Stimulated activated CD4-positive, alpha-beta T cell treated with anti-CD3 and anti-CD28 coated beads, Interleukin-1b, Interleukin-23, amount 100 ng/mL, for 48 hours (primary cell): ENCODE measurements at places on chromosomes 4 and X.

DNA sequence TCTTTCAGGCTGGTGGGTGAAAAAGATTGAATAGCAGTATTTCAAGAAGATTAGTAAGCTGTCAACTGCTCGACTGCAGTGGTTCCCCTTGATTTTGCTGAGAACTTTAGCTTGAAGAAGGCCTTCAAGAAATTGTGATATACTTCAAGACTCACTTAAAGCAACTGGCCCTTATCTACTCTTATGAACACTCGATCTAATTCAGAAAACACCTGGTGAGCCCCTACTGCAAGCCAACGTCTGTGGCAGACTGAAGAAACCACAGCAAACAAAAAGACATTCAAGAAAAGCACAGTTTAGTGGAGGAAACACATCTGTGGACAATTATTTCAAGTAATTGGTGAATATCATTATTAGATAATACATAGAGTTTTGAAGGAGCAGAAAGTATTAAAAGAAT lies 119.0 kb downstream of the INPP4B start:
- DNase-seq, result no peak

DNA sequence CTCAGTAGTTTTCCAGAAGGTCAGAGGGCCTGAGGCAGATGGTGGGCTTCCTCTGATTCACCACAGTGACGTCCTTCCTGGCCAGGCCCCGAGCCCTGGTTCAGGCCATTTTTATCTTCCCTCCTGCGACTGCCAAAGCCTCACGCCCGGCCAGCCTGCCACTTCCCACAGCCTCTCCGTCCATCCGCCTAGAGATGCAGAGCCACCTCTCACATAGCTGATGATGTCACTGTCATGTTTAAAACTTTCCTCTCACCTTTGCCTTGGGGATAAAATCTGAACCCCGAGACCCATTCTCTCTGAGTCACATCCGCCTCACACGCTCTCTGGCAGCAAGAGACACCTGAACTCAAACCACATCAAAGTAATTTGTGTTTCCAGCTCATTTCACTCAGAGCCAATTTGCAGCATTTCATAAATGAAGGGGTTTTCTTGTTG lies 175.3 kb downstream of the QDPR start:
- DNase-seq, result peak; percentile 85

DNA sequence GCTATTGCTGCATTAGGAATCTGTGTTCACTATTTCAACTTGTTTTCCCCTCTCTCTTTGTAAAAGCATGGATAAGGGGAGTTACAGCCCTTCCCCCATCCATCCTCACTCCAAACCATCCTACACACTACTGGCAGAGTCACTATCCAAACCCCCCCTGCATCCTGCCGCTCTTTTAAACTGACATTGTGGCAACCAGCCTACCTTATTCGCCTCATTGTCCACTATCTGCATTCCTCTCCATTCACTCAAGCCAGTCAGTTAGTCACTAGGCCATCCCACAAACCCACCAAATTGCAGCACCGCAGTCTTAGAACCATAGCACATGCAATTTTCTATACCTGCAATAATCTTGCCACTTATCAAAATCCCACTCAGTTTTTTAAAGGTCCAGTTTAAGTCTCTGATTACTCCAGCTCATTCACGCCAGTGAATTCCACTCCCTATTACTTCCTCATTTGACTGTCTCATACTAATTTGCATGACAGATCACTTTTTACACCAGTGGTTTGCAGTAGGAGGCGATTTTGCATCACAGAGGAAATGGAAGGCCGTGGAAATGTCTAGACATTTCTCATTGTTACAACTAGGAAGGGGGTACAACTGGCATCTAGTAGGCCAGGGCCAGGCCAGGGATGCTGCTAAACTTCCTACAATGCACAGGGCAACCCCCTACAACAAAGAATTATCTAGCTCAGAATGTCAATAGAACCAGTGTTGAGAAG lies 181.8 kb downstream of the HS6ST2 start:
- no peak for DNase-seq

DNA sequence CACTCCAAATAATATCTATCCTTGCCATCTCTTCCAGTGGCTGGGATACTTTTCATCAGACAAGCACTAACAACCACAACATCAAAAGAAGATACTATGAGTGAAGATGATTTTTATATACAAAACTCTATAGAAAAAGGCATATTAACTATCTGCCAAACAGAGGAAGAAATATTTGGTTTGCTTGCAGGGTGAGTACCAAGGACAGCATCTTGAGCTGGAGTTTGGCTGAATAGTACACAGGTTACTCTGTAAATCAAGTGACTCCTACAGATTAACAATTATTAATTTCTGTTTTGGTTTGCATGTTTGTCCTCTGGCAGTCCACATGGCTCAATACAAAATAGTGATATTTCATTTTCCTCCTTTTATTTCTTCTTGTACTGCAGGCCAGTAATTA lies 248.0 kb downstream of the RBMX2 start:
- DNase-seq, result no peak

- no peak for DNase-seq
These were observed 915 bp downstream of the CPZ start for GRCh38 chr4:8593264-8594096.

- DNase-seq, result no peak
These were observed 107.8 kb upstream of the FMR1 start for GRCh38 chrX:147803948-147804347.

DNA sequence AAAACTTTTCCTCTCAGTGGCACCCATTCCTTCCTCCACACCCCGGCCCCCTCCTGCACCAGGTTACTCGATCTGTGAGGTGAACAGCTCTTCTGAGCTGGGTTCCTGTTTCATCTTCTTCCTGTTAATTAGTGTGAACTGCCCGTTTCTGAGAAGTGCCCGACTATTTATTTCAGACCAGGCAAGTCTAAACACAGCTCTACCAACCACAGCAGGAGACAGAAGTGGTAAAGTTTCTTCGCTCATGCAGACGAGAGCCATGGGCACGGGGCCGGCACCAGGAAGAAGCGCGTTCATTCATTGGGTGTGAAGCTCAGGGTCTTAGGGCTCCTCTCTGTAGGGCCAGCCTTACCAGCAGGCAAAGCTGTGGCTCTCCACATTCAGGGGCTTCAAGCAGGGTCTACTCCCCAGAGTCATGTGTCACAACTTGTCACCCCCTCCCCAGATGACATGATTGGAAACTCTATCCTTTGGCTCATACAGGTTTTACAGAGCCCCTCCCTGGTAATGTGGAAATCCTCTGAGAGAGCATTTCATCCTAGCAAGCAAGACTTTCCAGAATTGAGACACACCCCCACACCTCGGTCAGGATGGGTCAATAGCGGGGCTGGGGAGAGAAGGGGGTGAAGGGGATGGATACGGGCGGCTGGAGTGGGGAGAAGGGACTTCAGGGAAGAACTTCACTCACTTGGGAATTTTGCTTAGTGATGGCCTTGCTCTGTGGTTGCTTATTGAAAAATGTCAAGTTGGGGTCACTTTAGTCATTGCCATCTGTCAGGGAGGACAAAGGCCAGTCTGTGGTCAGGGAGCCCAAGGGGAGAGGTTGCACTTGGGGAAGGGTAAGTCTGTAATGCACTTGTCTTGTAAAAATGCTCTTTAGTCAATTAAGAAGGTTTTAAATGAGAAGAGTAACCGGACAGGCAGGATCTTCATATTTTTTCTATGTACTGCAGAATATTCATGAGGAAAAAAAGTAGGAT lies 121.6 kb upstream of the TRIM2 start:
- no peak for DNase-seq

DNA sequence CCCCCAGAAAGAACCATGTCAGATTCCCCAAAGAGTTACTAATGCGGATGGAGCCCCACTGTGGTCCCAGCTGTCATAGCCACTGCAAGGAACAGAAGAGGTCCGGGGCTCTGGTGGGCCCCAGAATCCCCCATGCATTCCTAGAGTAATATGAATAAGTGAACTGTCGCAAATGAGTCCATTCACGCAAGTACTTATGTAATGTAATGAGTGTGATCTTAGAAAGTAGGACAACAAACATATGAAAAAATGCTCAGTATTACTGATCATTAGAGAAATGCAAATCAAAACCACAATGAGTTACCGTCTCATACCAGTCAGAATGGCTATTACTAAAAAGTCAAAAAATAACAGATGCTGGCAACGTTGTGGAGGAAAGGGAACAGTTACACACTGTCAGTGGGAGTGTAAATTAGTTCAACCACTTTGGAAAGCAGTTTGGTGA lies 141.5 kb upstream of the RBPJ start:
- DNase-seq, result peak; percentile 56

DNA sequence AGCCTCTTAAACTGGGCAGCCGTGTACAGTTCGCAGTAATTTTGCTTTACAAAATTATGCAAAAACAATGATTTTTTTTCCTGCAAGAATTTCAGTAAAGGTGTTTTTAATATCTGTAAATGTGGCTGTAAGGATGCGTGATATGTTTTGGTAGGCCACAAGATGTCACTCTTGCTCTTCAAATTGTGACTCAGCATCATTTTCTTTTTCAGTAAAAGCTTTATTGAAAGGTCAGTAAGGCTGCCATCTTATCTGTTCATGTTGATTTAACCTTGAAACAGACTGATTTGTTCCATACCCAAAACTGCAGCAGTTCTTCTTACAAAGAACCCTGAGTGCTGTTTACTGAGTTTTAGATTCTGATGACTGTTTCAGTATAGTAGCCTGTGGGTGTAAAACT lies 39.9 kb downstream of the TXLNG start:
- no peak for DNase-seq

GRCh38 chr4:10606483-10607155 lies 77.9 kb downstream of the CLNK start:
- no peak for DNase-seq

DNA sequence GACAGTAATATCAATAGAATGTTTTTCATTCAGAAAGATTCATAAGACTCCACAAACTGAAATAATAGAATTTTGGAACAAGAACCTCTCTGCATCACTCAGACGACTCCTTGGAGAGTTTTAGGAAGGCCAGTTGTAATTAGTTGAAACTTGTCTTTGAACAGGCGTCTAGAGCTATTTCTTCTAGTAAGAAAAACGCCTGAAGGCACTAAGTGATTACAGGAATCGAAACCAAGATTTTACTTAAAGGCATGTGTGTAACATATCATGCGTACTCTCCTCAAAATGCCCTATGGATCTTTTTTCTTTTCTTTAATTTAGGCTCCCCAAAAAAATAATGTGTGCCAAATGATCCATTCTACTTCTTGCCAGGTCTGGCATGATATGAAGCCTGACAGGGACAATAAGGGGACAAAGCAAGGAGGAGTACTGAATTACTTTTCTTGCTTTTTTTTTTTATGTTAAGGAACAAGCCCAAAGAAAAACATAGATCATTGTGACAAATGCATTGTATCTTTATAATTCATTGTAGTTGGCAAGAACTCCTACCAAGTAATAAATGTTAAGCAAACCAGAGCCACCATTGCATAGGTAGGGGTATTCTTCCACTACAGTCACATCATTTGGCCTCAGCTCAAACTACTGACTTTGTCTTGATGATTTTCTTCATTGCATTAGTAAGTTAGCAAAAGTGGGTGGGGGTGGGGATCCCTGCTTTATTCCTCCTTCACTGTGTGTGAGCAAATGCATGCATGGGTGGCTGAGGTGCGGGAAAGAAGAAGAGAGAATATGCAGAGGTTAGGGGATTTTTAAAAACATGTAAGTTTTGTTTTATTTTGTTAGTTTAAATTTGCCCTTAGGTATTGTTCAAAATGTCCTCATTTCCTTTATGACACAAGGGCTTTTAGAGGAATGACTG lies 79.9 kb upstream of the ATOH1 start:
- no peak for DNase-seq

DNA sequence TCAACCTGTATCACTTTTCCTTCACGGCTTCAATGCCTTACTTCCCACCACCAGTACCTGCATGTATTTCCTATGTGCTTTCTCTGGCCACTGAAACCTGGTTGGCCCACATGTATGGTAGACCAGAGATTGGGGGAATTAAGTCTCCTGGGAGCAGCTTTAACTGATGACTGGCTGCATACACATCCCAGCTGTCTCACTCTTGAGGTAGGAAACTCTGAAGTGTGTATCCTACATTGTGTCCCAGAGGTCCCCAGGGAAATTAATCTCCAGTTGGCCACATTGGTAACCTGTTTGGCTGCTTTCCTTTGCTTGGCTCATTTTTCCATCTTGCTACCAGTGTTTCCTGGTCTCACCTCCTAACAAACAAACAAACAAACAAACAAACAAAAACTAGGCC lies 124.4 kb downstream of the ZNF827 start:
- DNase-seq, result no peak

GRCh38 chr4:134533068-134533467 lies 331.5 kb upstream of the PABPC4L start:
- DNase-seq, result no peak

- no peak for DNase-seq
These were observed 138.6 kb downstream of the HS6ST2 start for GRCh38 chrX:132819711-132820264.

- DNase-seq, result no peak
These were observed 16.8 kb upstream of the DMP1 start for GRCh38 chr4:87633243-87633642.

DNA sequence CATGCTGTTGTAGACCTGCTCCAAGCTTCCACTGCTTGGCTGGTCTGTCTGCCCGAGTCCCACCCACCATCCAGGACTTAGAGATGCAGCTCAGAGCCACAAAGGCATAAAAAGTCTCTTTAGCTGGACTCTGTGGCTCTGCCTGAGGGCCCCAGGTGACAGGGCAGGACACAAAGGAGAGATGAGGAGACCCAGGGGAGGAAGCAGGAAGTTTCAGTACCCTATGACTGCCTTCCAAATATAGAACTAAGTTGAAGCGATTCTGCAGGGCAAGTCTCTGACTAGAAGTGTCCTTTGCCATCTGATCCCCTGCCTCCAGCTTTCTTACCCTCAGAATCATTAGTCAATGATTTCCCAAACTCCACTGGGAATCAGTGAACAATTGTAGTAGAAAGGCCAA lies 11.2 kb upstream of the CXCR3 start:
- DNase-seq, result no peak

DNA sequence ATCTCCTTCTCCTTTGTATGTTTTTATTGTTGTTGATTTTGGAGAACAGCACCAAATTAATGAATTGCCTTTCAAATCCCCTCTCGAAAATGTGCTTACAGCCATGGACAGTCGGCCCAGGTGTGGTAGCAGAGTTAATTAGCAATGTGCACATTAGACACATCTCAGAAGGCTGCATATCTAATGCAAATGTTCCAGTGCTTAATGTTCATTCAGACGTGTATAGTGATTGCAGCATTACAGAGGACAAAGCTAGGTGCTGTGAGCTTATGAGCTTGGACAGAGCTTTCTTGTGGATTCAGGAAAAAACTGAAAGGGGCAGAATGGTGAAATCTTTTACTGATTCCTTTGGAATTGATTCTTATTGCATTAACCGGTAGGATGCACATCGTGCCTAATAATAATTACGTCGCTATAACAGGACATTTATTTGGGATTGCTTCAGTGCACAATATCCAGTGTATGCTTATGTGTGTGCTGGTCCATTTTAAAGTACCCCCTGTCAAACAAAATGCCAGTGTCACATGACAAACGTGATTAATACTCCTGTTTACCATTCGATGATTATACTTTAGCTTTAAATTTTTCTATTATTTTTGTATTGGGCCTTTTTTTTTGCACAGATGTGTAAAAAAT lies 552.9 kb upstream of the EPHA5 start:
- no peak for DNase-seq

GRCh38 chr4:129561886-129562671 lies 466.1 kb downstream of the C4orf33 start:
- no peak for DNase-seq
